ENCODE measurements at places on chromosomes 6 and 20.

GRCh38 chr6:139311831-139312230, 20.0 kb upstream of the TXLNB start:
- peaks cover 1% of the 10 kb centered on the region for H3K36me3 ChIP-seq
- H3K4me3 ChIP-seq = no peak overlapping the region
- no peak overlapping the region for H3K27ac ChIP-seq
- H3K27me3 ChIP-seq = no peaks in the 10 kb centered on the region
- no peak for DNase-seq

DNA sequence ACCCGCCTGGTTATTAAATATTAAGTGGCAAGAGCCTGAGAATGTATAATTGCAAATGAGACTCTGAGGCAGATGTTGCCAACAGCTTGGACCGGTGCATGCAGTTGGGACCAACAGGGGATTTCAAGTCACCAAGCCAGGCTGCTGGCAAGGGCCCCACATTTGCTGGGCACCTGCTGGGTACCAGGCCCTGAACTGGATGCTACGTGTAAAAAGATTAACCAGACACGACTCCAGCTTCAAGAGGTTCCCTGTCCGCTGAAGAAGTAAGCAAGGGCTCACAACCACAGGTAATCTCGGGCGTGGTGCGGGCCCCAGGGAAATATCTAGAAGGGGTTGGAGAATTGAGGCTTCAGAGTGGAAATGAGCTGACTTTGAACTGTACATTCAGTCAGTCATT, 13.2 kb upstream of the SIRPA start:
- H3K27me3 ChIP-seq = peaks cover 46% of the 10 kb centered on the region
- no peak overlapping the region for H3K27ac ChIP-seq
- H3K4me3 ChIP-seq = no peak overlapping the region

GRCh38 chr6:168177103-168177891, 98.3 kb upstream of the FRMD1 start:
- DNase-seq = no peak
- H3K4me3 ChIP-seq = no peak overlapping the region
- H3K4me1 ChIP-seq = no peaks in the 10 kb centered on the region

GRCh38 chr6:27890445-27891319, 21.5 kb downstream of the OR2B2 start:
- H3K27ac ChIP-seq = peak overlapping the region; percentile 90
- no peaks in the 10 kb centered on the region for H3K27me3 ChIP-seq
- H3K4me3 ChIP-seq = no peak overlapping the region
- DNase-seq = peak; percentile 85
- peaks cover 35% of the 10 kb centered on the region for H3K4me1 ChIP-seq

GRCh38 chr6:44858998-44859397, 469.1 kb upstream of the RUNX2 start:
- peaks cover 12% of the 10 kb centered on the region for H3K4me1 ChIP-seq
- peaks cover 2% of the 10 kb centered on the region for H3K36me3 ChIP-seq
- H3K4me3 ChIP-seq = no peak overlapping the region
- no peak for DNase-seq
- H3K27ac ChIP-seq = no peak overlapping the region

GRCh38 chr20:58746620-58747019, 54.0 kb downstream of the NPEPL1 start:
- peaks cover 82% of the 10 kb centered on the region for H3K27me3 ChIP-seq
- DNase-seq = no peak
- H3K4me3 ChIP-seq = no peak overlapping the region

GRCh38 chr6:96784650-96785049, 52.6 kb downstream of the GPR63 start:
- no peak for DNase-seq
- H3K4me3 ChIP-seq = no peak overlapping the region
- H3K4me1 ChIP-seq = no peaks in the 10 kb centered on the region
- H3K27me3 ChIP-seq = peaks cover 22% of the 10 kb centered on the region

DNA sequence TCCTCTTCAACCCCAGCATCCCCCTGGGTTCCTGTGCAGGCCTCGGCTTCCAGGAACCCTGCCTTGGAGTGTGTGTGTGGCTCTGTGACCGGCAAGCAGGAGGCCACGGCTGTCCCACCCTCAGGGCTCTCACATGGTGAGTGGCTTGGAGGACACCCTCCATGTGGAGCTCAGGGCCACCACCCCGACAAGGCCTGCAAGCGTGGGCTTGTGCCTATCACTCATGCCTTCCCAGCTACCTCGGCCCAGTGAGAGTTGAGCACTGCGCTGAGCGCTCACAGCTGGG, 76.7 kb downstream of the DACT2 start:
- no peak for DNase-seq
- H3K4me3 ChIP-seq = no peak overlapping the region
- no peaks in the 10 kb centered on the region for H3K36me3 ChIP-seq
- H3K4me1 ChIP-seq = no peaks in the 10 kb centered on the region
- H3K27me3 ChIP-seq = peaks cover 37% of the 10 kb centered on the region

DNA sequence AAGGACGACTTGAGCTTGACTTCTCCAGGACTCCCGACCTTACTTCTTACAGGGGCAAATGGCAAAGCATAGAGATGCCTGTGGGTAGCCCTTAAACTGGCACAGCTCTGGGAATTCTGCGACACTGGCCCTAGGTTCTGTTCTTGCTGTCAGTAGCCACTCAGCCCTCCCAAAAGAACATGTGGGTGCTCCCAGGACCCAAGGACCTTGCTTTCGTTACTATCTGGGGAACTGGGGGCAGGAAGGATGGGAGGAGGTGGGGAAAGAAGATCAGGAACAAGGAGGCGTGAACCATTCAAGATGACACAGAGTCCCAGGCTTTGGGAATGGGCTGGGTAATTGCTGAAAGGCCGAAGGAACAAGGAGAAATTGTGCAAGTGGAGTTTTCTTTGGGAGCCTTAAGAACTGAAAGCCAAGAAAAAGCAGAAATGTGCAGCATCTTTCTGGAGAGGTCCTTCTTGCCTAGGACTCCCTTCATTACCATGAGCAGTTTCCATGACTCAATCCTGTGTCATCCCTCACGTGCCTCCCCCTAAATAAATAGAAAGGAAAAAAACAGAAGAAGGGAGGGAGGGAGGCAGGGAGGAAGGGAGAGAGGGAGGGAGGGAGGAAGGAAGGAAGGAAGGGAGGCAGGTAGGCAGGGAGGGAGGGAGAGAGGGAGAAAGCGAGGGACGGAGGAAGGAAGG, 284.6 kb upstream of the FOXQ1 start:
- no peak for DNase-seq
- H3K4me3 ChIP-seq = no peak overlapping the region
- no peaks in the 10 kb centered on the region for H3K36me3 ChIP-seq
- no peaks in the 10 kb centered on the region for H3K4me1 ChIP-seq

- H3K36me3 ChIP-seq = peaks cover 70% of the 10 kb centered on the region
- peak overlapping the region; percentile 99 for H3K4me3 ChIP-seq
These were observed 367 bp downstream of the C6orf62 start for GRCh38 chr6:24718449-24719124.

- peaks cover 37% of the 10 kb centered on the region for H3K4me1 ChIP-seq
- no peak overlapping the region for H3K4me3 ChIP-seq
- peaks cover 18% of the 10 kb centered on the region for H3K36me3 ChIP-seq
- DNase-seq = no peak
- H3K27ac ChIP-seq = no peak overlapping the region
These were observed 2.2 kb upstream of the RWDD1 start for GRCh38 chr6:116568821-116569755.

GRCh38 chr6:138681627-138682026, 91.9 kb upstream of the CCDC28A start:
- H3K27me3 ChIP-seq = peaks cover 31% of the 10 kb centered on the region
- H3K27ac ChIP-seq = no peak overlapping the region
- H3K4me1 ChIP-seq = no peaks in the 10 kb centered on the region
- H3K4me3 ChIP-seq = no peak overlapping the region

DNA sequence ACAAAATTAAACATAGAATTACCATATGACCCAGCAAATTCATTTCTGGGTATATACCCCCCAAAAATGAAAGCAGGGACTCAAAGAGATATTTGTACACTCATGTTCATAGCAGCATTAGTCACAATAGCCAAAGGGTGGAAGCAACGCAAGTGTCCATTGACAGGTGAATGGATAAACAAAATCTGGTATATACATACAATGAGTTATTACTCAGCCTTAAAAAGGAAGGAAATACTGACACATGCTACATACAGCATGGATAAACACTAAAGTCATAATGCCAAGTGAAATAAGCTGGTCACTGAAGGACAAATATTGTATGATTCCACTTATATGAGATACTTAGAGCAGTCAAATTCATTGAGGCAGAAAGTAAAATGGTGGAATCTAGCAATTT, 5.3 kb upstream of the STX11 start:
- H3K27ac ChIP-seq = no peak overlapping the region
- H3K4me3 ChIP-seq = no peak overlapping the region
- H3K36me3 ChIP-seq = peaks cover under 1% of the 10 kb centered on the region
- no peak for DNase-seq
- no peaks in the 10 kb centered on the region for H3K27me3 ChIP-seq
- H3K4me1 ChIP-seq = peaks cover 5% of the 10 kb centered on the region

DNA sequence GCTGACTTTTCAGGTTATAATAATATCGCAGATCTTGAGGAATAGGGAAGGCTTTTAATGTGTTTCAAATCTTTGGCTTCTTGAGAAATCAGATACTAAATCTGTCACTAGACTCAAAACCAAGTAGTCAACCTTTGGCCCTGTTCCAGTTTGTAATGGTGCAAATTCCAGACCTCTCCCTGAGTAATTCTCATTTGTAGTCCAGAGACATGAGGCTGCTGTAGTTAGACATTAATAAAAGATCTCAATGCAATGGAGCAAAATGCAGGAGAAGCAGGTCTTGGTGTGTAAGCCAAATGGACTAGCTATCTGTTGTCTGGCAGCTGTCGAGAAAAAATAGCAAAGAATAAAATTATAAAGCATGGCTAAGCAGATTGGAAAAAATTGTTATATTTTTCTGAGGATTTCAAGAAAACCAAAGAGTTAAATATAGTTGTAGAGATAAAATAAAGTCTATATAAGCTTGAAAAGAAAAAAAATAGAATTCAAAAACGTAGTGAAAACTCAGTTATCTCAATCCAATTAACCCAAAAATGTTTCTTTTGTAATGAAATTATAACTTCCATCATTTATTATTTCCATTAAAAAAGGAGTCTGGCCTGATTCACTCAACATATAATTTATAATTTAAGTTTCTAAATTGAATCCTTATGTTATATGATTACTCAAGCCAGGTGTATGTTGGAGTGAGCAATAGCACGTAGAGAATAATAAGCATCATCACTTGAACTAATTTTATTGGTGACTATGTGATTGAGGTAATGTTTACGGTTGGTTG, 161.5 kb upstream of the ADGRB3 start:
- no peak for DNase-seq
- H3K27ac ChIP-seq = no peak overlapping the region
- no peak overlapping the region for H3K4me3 ChIP-seq
- no peaks in the 10 kb centered on the region for H3K36me3 ChIP-seq
- H3K4me1 ChIP-seq = no peaks in the 10 kb centered on the region
- H3K27me3 ChIP-seq = no peaks in the 10 kb centered on the region

DNA sequence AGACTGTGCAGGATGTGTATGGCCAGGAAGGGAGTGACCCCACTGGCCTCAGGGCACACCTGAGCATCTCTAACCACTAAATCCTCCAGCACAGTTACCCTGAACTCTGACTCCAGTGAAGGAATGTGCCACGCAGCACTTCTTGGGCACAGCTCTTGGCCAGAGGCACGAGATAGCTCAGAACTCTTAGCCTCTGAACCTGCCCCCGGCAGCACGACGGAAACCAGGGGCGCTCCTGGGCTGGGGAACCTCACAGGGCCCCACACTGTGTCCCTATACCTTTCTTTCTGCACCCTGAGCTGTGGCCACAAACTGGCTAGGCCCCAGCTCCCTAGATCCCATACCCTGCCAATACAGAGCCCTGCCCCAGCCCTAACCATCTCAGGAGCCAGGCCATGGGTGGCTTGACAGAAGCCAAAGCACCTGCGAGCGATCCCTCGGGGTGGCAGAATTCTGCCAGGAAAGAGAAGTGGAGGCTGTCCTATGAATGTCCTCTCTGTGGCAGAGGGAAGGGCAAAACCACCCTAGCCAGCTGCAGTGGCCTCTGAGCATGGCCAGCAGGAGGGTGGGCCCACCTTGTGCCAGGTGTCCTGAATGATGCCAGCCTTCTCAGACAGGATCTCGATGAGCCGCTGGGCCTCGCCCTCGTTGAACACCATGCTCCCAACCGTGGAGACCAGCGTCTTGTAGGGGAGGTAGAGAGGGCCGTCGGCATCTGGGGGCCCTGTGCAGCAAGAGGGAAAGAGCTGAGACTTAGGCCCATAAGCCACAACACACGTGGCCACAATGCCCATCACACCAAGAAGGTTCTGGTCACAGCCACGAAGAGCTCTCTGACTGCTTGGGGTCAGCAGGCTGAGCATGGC, 39.4 kb downstream of the RRBP1 start:
- no peak overlapping the region for H3K4me3 ChIP-seq
- H3K27ac ChIP-seq = no peak overlapping the region
- peaks cover 4% of the 10 kb centered on the region for H3K36me3 ChIP-seq

DNA sequence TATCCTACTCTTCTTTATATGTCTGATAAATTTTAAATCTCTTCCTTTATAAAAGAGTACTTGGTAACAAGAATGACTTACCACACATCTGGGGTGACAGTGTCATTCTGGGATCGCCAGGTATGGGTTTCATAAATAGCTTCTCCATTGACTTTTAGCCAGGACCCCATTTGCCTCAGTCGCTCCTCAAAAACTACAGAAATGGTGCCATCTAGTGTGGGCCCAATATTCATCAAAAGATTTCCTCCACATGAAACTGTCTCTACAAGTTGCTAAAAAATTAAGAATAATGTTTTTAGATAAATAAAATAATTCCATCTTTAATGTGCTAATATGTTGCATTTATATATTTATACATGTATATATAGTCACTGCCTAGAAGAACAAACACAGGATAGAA, 9.7 kb downstream of the FUCA2 start:
- DNase-seq = no peak
- peaks cover 15% of the 10 kb centered on the region for H3K4me1 ChIP-seq
- H3K36me3 ChIP-seq = peaks cover 16% of the 10 kb centered on the region

DNA sequence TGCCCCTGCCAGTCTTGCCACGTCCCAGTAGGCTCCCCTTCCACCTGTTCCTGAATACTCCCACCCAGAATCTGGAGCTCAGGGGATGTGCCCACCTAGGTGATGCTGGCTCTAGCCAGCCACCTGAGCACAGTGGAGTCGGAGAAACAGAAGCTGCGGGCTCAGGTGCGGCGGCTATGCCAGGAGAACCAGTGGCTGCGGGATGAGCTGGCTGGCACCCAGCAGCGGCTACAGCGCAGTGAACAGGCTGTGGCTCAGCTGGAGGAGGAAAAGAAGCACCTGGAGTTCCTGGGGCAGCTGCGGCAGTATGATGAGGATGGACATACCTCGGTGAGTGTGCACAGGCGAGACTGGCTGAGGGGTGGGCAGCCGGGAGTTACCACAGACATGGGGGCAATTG, 3.4 kb downstream of the KLC4 start:
- no peak for DNase-seq
- no peaks in the 10 kb centered on the region for H3K27me3 ChIP-seq
- peaks cover 8% of the 10 kb centered on the region for H3K36me3 ChIP-seq
- H3K4me3 ChIP-seq = no peak overlapping the region
- H3K27ac ChIP-seq = no peak overlapping the region

- no peak for DNase-seq
- no peak overlapping the region for H3K27ac ChIP-seq
- peak overlapping the region; percentile 91 for H3K4me3 ChIP-seq
- H3K27me3 ChIP-seq = peaks cover 32% of the 10 kb centered on the region
- peaks cover 16% of the 10 kb centered on the region for H3K36me3 ChIP-seq
These were observed 1.9 kb downstream of the ID1 start for GRCh38 chr20:31606804-31607639.
